ENCODE measurements at places on chromosomes 1 and 21.
A peak's percentile ranks its signal among the peaks of the same experiment; 100 is the strongest.

DNA sequence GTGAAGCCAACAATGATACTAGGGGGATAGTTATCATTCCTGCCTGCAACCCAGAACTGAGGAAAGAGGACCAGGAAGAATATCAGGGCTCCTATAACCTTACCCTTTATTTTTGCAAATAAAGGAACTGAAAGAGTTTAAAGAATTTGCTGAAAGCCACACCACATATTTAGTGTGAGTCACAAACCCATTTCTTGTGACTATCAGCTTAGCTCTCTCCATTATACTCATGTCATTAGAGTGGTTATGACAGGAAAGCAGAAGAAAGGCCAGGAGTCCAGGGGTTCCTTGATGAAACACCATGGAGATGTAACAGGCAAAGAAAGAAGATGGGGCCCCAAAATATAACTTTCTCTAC is 141.1 kb upstream of the SAMSN1 start:
- DNase-seq: no peak

GRCh38 chr1:229017091-229017490 is 253.8 kb upstream of the RAB4A start:
- no peak for DNase-seq

DNA sequence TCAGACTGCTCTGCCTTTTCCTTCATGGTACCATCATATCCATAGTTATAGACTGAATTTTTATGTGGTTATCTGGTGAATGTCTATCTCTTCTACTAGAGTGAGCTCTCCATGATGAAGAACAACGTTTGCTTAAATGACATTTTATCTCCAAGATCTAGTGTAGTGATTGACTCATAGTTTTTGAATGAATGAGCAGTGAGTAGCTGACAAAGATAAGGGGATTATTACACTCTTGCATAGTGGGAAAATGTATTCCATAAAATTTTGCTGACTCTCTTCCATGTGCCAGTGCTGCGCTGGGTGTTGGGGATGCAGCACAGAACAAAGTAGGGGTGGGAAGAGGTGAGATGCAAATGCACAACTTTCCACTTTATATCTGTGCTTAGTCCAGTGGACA is 147.7 kb downstream of the TGFB2 start:
- no peak for DNase-seq

- DNase-seq: peak; percentile 39
Measured at GRCh38 chr1:154669464-154670282, 61.7 kb upstream of the ADAR start.

DNA sequence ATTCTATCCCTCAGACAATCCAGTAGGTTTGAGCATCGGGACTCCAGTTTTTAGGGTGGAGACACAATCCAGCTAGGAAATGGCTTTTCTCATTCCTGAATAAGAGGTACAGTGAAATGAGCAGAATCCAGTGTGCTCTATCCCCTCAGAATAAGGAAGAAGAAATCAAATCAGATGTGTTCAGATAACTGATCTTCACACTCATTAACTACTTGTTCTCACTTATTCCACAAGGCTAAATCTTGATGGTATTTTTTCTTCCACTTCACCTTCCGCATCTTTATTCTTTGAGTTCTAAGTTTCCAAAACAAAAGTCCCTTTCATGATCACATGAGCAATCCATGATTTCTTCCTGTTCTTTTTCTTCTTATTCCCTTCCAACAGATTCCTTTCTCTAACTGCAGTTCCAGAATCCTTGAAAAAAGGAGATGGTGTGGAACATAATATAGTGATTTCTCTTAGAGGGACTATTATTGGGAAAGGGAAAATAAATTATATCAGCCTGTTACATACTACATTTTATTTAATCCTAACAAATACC is 1.7 kb downstream of the SYT11 start:
- no peak for DNase-seq

DNA sequence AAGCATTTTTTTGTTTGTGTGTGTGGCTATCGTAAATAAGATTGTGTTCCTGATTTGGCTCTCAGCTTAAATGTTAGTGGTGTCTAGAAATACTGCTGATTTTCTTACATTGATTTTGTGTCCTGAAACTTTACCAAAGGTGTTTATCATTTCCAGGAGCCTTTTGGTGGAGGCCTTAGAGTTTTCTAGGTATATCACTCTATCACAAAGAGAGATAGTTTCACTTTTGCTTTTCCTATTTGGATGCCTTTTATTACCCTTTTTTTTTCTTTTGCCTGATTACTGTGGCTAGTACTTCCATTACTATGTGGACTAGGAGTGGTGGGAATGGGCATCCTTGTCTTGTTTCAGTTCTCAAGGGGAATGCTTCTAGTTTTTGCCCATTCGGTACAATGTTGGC is 109.6 kb downstream of the S1PR1 start:
- DNase-seq: no peak

DNA sequence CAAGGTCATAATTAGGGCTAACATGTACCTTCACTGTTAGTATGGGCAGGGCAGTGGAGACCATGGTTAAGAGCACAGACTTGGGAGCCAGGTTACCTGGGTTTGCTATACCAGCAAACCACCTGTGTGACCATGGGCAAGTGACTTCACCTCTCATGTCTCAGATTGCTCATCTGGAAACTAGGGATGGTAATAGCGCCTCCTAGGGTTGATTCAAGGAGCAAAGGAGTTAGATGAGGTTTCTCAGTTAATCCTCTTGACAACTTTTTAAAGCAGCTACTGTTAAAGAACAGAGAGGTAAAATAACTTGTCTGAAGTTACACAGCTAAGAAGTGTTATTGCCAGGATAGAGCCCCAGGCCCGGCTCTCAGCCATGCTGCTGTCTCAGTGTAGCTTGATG is 790 bp upstream of the MATN1 start:
- no peak for DNase-seq

DNA sequence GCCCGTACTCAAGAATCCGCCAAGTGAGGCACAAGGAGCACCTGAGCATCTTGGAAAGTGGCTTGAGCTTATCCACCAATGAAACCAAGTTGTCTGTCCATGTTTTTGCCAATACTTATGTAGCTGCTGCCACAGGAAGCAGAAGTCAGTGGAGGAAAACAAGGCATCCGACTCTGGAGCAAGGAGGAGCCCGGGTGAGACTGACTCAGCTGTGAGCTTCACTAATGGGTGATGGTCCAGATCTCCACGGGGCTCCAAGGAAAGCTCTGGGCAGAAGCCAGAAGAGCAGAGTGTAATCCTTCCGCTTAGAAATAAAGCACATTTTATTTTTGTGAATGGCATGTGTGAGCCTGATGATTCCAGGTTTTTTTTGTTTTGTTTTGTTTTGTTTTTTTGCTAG is 12.3 kb upstream of the SSR2 start:
- DNase-seq: no peak

DNA sequence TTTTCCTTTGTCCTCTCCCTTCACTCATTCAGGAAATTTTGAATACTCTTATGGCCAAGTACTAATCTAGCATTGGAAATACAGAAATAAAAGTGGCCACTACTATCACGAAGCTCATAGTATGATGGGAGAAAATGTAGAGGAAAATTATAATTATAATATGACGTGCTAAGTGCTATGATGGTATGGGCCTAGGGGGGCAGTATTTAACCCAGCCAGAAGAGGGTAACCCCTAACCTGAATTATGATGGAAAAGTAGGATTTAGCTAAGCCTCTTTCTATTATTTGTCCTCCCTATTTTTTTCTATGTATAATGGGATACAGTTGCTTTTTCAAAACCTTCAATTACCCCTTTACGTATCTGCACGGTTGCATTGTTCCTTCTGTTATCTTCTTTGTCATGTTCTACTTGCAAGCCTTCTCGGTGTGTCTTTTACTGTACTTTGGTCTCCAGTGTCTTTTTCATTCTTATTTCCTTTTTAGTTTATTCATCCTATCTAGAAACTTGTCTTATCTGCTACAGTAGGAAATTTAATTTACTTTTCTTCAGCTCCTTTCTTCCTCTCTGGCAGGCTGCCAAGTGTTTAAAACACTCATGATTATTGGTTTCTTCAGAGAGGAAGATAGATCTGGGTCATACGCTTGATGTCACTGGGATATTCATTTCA is 88.8 kb upstream of the GPR52 start:
- DNase-seq: no peak

GRCh38 chr1:119160409-119160808 is 20.0 kb upstream of the WARS2 start:
- DNase-seq: no peak

DNA sequence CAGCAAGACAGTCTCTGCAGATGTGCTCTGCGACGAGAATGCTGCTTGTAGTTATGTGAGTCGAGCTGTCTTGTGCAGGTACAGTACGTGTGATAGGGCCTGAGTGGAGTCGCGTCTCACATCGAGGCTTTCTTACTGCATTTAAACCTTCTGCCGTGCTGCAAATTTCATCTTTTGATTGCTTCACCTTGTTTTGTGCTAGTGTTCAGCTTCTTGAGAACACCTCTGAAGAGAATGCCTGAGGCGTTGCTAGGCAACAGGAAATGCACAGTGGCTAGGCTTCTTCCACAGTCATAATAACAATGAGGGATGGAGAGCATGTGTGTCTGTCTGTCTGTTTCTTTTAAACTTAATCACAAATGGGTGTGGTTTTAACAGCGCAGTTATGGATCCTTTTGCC is 52.9 kb downstream of the MRPS6 start:
- no peak for DNase-seq

DNA sequence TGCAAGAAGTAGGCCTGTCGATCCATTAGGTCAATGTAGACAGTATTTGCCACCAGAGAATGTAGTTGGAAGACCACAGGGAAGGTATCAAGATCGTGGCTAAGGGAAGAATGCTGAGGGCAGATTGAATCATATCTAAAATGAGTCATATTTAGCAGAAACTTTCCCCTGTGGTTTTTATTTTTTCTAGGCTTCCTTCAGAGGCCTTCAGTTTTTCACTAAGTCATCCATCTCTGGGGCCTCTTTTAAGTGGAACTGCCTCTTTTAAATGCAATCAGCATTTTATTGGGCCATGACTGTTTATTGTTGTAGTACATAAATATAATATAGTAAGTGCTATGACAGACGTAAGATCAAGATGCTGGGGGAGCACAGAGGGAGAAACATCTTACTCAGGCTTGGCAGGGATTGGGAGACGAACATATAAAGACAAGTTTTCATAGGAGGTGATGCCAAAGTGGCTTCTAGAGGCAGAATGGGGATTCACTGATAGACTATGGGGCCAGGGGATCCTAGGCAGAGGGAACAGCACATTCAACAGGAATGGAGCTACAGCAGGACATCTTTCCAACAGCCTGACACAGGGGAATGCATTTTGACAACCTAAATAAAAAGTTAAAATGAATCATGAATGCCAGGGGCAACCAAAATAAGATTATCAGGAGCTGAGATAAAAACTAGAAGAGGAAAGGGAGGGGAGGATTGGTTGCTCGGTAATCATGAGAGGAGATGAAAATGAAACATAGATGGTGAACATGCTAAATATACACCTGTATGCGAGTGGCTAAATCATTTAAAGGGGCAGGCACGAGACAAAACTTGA is 20.1 kb downstream of the UBE2U start:
- DNase-seq: no peak

- no peak for DNase-seq
Measured at GRCh38 chr1:169867012-169867675, 26.6 kb downstream of the SCYL3 start.

GRCh38 chr1:159700312-159700711 is 14.1 kb downstream of the CRP start:
- no peak for DNase-seq
